ENCODE measurements at places on chromosomes 16 and 17.

DNA sequence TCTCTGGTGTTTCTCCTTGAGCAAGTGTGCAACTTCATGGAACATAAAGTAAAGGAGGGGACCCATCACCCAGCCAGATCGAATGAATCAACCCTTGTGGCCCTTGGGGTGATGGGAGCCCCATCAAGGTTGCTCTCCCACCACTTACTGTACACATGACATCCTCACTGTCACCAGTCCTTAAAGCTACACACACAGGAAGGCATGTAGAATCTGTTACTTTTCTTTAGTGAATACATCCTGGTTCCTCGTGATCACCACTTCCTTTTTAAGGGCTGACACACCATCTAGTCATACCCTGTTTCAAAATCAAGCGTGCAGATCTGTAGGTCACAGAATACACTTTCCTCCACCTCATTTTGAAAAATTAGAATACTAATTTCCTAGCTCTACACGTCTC, 22.6 kb upstream of the MPHOSPH6 start:
- DNase-seq, result peak; percentile 13

GRCh38 chr16:64434526-64435069, 687.3 kb downstream of the CDH11 start:
- DNase-seq, result no peak

- peak; percentile 3 for DNase-seq
Measured at GRCh38 chr16:88005181-88005581, 53.9 kb downstream of the BANP start.

- DNase-seq, result no peak
Measured at GRCh38 chr17:62802561-62803205, 5.4 kb downstream of the MARCHF10 start.

- DNase-seq, result no peak
Measured at GRCh38 chr17:76111956-76112355, 8.4 kb upstream of the EXOC7 start.

DNA sequence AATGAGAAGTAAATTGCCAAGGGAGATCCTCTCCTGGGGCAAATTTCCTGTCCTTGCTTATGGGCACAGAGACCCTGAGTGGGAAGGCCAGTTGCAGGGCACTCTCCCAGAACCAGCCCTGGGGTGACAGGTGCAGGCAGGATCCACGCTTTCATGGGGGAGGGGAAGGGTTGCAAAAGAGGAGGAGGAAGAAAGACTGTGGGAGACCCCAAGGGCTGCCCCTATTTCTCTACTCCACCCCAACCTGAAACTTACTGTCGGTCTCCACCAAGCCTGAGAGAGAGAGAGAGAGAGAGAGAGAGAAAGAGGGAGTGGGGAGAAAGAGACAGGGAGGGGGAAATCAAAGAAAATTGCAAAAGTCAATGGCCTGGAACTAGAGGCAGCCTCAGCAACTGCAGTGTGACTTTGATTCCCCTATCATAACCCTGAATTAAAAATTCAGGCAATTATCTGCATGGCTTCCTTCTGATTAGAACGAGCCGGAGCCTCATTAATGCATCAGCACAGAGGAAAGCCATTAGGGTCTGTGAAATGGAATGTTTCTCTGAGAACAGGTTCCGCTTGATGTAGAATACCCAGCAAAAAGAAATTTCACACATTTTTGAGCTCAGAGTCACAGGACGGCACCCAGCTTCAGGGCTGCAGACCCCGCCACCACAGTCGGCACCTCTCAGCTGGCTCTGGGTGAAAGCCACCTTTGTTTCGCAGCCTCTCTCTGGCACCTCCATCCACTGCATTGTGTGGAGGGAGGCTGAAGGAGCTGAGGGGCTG, 45.1 kb upstream of the HNF1B start:
- no peak for DNase-seq

GRCh38 chr17:57440522-57441269, 184.4 kb downstream of the MSI2 start:
- DNase-seq, result peak; percentile 68

- no peak for DNase-seq
Measured at GRCh38 chr17:75481194-75482068, 25.0 kb downstream of the TMEM94 start.

GRCh38 chr17:59641799-59642484, 22.2 kb downstream of the CLTC start:
- DNase-seq, result peak; percentile 42

- no peak for DNase-seq
Measured at GRCh38 chr16:87115646-87116045, 201.5 kb downstream of the C16orf95 start.

DNA sequence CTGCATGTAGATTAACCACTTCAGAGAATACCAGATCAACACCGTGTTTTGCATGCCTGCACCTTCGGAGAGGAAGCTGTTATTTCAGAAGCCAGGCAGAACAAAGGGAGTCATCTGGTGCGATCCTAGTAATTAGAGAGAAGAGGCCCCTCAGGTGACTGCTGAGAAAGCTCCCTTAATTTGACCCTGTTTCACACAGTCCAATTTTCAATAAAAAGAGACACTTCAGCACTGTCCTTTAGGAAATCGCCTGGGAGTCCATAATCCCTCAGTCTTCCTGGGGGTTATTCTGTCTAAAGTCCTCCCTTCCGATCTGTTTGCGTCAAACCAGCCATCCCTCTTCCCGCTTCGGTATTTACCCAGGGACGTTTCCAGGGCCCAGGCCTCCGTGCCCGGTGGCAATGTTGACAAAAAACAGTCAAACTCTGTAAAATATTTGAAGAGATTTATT, 23.4 kb upstream of the TNRC6C start:
- DNase-seq, result no peak

GRCh38 chr16:75197522-75198134, 9.3 kb downstream of the CTRB2 start:
- no peak for DNase-seq

- no peak for DNase-seq
Measured at GRCh38 chr16:68009157-68009735, 6.5 kb downstream of the DPEP2NB start.

GRCh38 chr16:10332241-10332640, 53.6 kb upstream of the ATF7IP2 start:
- DNase-seq, result no peak

GRCh38 chr16:27677263-27677662, 127.3 kb downstream of the KATNIP start:
- no peak for DNase-seq

DNA sequence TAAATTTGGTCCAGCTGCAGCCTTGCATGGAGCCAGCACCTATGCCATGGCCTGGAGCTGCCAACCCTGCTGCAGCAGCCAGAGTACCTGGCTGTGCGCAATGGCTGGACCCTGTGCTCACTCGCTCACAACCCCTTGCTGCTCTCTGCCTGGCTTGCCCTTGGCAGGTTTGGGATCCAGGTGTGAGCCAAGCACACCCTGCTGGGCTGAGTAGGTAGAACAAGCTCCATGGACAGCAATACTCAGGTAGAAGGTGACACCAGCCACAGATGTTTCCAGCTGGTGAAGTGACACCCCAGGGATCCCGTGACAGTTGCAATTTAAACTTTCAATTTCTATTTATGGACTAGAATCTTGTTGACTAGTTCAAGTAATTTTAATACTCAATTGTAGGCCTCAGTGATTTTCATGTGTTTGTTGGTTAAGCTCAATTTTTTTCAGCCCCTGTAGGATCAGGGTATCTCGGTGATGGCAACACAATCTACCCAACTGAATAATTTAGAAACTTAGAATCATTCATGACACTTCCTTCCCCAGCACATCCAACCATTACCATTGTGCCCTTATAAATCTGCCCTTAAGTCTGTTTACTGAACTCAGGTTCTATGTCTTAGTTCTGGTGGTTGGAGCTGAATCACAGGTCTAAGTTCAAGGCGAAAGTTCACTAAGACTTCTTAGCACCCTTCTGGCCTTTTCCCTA, 480.0 kb downstream of the PMP22 start:
- peak; percentile 12 for DNase-seq

- DNase-seq, result no peak
Measured at GRCh38 chr17:77558846-77559626, 399.5 kb upstream of the TNRC6C start.

GRCh38 chr17:60933739-60934138, 256.1 kb downstream of the BCAS3 start:
- no peak for DNase-seq

- no peak for DNase-seq
Measured at GRCh38 chr16:11308493-11309283, 27.6 kb upstream of the PRM1 start.

- no peak for DNase-seq
Measured at GRCh38 chr16:1973461-1974156, 1.8 kb downstream of the TBL3 start.

GRCh38 chr16:55003916-55004315, 73.3 kb downstream of the IRX5 start:
- no peak for DNase-seq

GRCh38 chr16:23121024-23121423, 28.2 kb downstream of the USP31 start:
- no peak for DNase-seq

- no peak for DNase-seq
Measured at GRCh38 chr16:88022076-88023042, 71.1 kb downstream of the BANP start.

- DNase-seq, result no peak
Measured at GRCh38 chr16:66206363-66206762, 160.1 kb upstream of the CDH5 start.

DNA sequence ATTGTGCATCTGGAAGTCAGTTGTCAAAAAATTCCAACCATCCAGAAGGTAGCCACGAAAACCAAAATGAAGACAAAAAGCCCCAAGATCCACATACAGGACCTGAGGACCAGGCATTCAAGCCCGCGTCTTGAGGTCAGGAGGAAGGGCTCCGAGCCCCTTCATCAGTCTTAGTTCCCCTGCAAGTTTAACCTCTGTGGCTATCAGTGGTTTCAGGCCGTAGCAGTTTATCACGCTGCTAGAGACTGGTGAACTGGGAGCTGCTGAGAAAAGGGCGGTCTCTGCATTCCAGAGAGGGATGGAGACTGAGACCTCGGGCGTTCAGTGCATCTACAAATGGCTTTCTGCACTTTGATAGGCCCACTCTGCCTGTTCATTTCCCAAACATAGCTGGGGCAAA, 70.6 kb downstream of the IRF8 start:
- DNase-seq, result no peak

DNA sequence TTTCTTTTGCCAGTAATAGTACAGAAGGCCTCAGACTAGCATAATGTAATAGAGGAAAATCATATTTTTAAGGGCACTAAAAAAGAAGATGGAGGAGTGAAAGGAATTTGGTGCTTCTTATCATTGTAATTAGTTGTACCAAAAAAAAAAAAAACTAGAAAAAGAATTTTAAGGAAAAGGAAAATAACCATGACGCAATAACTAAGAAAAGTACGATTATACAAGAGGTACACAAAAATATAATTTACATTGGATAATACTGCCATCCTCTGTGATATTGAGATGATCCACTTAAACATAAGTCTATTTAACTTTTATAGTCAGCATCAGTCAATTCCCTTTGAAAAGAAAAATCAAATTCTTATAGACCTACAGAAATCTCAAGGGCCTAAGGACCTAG, 146.7 kb upstream of the IRX5 start:
- no peak for DNase-seq

DNA sequence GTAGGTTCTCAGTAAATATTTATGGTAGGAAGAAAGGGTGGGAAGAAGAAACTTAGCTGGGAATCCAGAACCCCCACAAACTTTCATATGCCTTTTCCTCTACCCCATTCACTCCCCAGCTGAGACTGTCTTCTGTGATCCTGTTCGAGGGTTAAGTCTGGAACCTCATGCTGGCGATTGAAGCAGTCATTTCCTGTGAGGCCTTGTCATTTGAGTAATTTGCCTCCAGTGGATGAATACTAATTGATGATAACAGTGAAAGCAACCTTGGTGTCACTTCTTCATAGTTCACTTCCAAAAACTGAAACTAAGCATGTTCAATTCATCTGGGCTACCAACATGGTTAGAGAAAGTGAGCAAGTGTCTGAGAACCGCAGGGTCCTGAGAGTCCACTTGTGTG, 401.2 kb downstream of the CDH13 start:
- no peak for DNase-seq

DNA sequence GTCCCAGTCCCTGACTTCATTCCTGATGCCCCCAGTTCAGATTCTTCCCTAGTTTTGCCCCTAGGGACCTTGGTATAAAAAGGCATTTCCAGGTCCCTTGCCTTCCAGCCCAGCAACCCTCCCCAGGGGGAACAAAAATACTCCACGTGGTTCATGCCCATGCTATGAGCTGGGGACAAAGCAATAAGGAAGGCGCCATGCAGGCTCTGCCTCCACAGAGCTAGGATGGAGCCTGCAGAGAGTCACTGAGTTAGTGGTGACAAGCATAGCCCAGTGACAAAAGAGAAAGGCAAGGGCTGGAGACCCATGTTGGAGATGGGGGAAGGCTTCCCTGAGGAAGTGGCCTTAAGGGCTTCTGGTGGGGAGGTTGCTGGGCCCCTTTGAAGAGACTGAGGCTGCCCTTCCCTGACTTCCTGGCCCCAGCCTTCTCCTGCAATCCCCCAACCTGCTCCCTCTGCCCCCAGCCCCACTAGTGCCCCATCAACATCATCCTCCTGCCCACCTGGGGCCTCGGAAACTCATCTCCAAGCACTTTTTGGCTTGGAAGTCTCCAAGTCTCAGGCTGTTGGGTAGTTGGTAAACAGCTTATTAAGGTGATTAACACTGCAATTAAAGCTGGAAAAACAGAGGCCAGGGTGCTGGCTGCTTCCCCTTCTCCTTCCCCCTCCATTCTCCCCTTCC, 9.6 kb downstream of the DLX3 start:
- DNase-seq, result no peak

GRCh38 chr16:31452631-31453106, 6.6 kb upstream of the ARMC5 start:
- no peak for DNase-seq

GRCh38 chr17:65441053-65441605, 120.3 kb downstream of the AXIN2 start:
- DNase-seq, result no peak

DNA sequence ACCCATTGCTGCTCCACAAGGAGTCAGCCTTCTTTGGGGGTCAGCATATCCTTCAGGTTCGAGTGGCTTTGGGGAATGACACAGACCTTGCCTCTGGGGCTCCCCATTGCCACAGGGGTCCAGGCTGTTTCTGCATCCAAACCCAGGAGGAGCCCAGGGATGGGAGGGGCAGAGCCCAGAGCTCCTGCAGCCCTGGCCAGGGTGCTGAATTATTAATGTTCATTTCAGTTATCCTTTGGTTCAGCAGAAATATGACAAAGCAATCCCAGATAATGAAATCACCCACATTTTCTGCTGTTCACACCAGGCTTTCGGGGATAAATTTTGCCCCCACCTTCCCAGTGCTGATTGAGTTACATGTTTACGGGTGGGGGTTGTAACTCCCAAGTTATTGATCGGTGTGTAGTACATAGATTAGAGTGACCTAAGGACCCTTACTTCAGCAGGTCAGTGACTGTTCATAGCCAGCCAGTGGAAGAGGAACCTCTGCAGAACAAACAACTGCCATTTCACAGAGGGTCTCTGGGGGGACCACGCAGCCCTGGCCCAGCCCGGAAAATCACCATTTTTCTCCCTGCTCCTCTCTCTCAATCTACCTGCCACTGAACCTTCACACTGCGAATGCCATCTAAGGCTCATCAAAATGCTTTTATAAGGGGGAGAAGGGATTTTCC, 240.3 kb upstream of the N4BP1 start:
- DNase-seq, result no peak

GRCh38 chr17:71023249-71024030, 854.1 kb downstream of the KCNJ2 start:
- DNase-seq, result no peak

- no peak for DNase-seq
Measured at GRCh38 chr17:17808706-17809432, 27.9 kb downstream of the SREBF1 start.
